Stimulated activated CD8-positive, alpha-beta memory T cell treated with anti-CD3 and anti-CD28 coated beads, Interleukin-12 subunit alpha, Interleukin-12 subunit beta, amount 100 ng/mL, for 4 hours (primary cell): ENCODE measurements at places on chromosomes 4 and X.

DNA sequence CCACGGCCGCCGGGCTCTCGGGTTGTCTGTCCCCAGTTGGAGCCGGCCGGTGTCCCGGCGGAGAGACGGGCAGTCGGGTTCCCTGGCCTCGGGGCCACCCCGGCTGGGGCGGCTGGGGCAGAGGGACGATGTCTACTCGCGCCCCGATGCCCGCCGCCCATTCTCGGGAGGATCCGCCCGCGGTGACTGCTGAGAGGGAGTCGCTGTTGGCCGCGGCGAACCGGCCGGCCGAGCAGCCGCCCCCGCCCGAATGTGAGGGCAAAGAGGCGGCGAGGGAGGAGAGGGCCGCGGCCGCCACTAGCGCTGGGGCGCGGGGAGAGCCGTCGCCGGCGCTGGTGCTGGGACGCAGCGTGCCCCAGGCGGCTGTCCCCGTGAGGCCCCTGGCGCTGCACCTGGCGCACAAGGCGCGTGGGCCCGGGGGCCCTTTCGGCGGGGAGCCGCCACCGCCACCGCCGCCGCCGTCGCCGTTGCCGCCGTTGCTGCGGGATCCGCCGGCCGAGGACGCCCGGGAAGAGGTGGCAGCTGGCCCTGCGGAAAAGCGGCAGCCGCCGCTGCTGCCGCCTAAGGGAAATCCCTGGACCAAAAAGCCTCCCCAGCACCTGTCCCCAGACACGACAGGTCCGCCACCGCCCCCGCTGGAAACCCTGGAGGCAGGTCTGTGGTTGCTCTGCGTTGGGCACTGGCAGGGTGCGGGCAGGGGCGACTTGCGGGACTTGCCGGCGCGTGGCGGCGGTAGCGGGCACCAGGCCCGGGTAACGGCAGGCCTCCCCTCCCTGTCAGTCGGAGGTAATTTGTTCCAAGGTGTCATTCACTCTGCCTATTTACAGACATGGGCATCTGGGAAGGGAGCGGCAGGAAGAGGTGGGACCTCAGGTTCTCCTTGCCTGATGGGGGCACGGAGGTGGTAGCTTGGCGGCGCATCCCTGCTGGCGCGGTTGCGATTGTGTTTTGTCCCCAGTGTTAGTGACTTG is 739 bp downstream of the LARP1B start:
- peak; percentile 47 for DNase-seq

DNA sequence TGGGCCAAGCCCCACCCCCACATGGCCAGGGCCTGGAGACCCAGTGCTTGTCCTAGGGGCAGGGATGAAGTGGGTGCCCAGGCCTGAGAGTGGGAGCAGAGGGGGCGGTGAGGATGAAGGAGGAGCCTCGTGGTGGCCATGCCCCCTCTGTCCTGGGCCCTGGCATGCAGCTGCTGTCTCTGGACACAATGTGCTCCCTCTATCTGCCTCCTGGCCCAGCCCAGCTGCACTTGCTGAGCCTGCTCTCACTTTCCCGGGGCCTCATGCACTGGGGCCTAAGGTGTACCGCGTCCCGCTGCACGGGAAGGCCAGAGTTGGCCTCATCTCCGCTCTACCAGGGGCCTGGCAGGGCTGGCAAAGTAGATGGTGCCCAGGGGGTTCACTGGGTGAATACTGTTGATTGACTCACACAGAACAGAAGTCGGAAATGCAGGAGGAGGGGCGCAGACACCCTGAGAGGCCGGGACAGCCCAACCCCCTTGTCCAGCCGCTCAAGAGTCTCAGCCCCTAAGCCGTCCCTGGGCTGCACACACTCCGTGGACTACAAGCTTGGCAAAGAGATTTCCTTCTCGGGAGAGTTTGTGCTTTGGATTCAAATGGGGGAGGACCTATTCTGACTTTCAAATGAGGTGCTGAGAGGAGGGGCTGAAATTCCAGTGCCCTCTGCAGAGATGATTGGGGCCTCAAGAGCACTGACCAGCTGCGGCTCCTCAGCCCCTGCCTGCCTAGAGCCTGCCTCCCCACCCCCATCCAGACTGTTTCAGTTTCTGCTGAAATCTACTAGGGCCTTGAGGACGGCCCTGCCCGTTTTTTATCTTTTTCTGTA is 112.4 kb downstream of the PSAPL1 start:
- DNase-seq = no peak

- no peak for DNase-seq
Measured at GRCh38 chr4:89509708-89510281, 202.2 kb upstream of the GPRIN3 start.

- DNase-seq = no peak
Measured at GRCh38 chrX:100120956-100121355, 289.1 kb downstream of the PCDH19 start.

- no peak for DNase-seq
Measured at GRCh38 chr4:81651243-81651899, 179.7 kb upstream of the RASGEF1B start.

GRCh38 chrX:147351644-147352043 is 537.1 kb upstream of the CXorf51A start:
- no peak for DNase-seq

GRCh38 chr4:48774760-48775710 is 5.0 kb downstream of the FRYL start:
- DNase-seq = no peak
